ENCODE measurements at places on chromosomes 13 and 19.

- DNase-seq, result no peak
Observed at GRCh38 chr13:80516818-80517348, 176.0 kb upstream of the SPRY2 start.

DNA sequence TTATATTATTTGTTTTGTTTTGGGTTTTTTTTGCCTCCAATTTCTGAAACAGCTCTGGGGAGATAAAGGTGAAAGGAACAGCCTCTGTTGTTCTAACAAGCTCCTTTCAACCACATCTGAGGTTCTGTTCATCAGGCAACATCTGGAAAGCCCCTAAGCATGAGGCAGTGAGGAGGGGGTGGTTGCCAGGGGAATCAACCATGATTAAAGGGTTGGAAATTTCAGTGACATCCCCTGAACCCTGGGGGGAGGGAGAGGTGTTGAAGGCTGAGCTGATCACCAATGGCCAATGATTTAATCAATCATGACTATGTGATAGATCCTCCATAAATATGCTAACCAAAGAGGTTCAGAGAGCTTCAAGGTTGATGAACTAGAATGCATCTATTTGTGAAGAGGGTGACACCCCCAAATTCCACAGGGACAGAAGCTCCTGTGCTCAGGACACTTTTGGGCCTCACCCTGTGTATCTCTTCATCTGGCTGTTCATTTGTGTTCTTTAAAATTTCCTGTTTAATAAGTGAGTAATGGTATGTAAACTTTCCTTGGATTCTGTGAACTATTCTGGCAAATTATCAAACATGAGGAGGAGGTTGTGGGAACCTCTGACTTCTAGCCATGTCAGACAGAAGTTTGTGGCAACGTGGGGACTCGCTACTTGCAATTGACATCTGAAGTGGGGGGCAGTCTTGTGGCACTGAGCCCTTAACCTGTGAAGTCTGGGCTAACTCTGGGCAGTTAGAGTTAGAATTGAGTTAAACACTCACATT is 221.3 kb downstream of the NHLRC3 start:
- no peak for DNase-seq

- no peak for DNase-seq
Observed at GRCh38 chr19:3556423-3556977, 886 bp downstream of the MFSD12 start.

- peak; percentile 89 for DNase-seq
Observed at GRCh38 chr13:45811891-45812694, 39.5 kb downstream of the SIAH3 start.

- no peak for DNase-seq
Observed at GRCh38 chr19:38496603-38497487, 63.4 kb downstream of the RYR1 start.

DNA sequence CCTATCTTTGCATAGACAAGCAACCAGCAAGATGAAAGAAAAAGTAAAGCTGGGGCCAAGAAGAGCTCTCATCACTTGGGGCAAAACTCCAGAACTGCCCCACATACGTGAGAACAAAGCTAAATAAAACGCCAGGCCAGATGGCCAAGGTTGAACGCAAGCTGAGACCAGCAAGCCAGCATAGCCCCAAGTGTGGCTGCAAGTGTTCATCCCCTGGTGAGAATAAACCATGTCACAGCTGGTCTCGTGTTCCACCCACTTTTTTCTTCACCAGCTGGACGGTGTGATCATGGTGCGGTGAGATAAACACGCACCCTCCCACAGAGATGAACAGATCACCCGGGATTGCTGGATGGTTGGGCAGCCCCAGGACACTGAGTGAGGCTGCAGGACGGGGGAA is 109.6 kb upstream of the CACNA1A start:
- DNase-seq, result no peak

GRCh38 chr19:41223431-41224234 is 4.6 kb downstream of the AXL start:
- peak; percentile 64 for DNase-seq

GRCh38 chr19:45097776-45098520 is 5.0 kb downstream of the PPP1R37 start:
- DNase-seq, result peak; percentile 86

GRCh38 chr13:38444904-38445303 is 95.3 kb downstream of the UFM1 start:
- DNase-seq, result no peak

- DNase-seq, result no peak
Observed at GRCh38 chr13:28579322-28579721, 79.6 kb upstream of the POMP start.

DNA sequence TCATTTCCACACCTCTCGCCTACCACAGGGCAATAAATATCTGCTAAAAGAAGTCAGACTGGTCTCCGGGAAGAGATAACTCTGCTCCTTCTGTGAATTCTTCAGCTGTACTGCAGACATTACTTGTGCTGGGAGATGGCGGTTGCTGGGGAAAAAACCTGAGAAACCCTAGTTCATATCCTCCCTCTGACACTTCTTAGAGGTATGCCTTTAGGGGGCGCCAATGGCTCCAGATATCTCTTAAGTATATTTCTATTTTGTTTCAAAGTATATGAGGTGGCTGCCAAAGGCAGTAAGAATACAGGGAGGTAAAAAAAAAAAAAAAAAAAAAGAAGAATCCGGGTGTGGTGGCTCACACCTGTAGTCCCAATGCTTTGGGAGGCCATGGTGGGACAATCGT is 175.2 kb downstream of the PAN3 start:
- peak; percentile 15 for DNase-seq

GRCh38 chr19:3459089-3459881 is 21.0 kb downstream of the SMIM24 start:
- DNase-seq, result no peak

DNA sequence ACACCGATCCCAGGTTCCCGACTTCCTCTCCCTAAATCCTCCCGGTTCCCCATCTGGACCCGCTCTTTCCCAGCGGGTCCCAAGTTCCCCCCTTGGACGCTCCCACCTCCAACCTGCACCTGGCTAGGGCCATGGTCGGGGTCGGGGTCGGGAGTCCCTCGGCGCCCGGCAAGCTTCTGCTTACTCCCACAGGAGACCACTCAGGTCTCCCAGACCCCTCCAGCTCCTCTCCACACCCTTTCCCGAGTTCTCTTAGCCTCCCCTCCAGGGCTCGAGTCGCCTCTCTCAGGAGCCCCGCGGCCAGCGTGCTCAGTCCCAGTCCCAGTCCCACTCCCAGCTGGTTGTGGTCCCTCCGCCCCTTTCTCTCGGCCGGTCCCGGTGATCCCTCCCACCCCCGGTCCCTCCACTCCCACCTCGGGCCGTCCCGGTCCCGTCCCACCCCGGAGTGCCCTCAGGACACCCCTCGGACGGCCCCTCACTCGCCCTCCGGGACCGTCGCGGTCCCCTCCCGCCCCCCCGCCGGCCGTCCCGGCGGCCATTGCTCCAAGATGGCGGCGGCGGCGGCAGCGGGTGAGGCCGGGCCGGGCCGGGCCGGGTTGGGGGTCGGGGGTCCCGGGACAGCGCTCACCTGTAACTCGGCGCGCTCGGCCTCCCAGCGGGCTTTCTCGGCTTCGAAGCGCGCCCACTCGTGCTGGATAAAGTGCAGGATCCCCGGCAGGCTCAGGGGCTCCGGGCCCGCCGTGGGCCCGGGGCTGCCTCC is at the start of gene FKRP:
Gene FKRP, plus strand, starts transcription at position 537 of the 760 bp plus-strand sequence. CDS start 9,394 bp downstream, outside the sequence.
- DNase-seq, result no peak

DNA sequence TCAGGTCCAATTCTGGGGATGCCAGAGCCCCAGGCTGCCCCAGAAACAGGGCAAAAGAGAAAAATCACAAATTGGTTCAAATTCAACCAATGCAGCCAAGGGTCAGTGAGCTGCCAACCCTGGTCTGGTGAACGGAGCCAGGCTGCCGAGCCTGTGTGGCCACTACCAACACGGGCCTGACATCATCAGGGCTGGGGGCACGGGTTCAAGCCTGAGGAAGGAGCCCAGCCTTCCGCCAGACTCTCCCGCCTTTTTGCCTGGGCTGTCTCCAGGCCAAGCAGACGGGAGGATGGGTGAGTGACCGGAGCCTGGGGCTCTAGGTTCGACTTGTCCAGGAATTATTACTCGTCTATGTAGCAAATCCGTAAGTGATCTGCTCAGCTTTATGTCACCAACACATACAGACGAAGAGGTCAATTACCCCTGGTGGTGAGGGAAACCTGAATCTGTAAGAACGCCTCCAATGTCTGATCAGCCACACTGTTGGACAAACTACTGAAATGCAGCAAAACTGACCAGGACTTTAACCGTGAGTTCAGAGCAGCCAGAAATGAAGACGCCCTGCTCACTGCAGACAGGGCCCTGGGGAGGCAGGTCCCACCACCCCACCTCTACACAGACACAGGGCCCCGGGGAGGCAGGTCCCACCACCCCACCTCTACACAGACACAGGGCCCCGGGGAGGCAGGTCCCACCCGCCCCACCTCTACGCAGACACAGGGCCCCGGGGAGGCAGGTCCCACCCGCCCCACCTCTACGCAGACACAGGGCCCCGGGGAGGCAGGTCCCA is 31.8 kb downstream of the RAB20 start:
- no peak for DNase-seq

- peak; percentile 72 for DNase-seq
Observed at GRCh38 chr19:48812094-48812929, 1.5 kb upstream of the BCAT2 start.

- no peak for DNase-seq
Observed at GRCh38 chr13:112959701-112960542, 9.1 kb upstream of the MCF2L start.

DNA sequence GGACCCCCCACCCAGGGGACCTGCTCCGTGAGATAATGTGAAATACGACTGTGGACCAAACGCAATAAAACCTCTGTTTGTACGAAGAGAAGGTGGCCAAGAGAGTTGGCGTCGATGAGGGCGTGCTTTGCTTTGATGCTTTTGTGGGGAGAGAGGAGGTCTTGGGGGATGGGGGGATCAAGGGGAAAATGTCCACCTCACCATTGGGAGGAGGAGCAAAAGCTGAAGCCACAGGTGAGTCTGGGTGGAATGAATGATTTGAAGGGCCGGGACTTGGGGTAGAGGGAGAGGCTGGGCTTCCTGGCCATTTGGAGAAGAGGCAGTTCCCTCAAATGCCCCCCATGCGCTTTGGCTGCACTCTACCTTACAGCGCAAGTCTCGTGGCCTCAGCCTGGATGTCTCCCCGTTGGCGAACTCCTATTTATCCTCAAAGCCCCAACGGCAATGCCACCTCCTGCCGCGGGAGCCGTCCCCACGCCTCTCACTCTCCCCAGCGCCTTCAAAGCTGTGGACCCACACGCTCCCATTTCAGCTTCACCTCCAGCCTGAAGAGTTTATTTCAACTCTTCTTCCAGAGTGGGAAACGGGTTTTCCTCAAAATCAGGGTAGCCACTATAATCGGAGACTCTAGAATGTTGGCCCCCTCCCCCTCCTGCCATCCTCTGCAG is 795 bp upstream of the ABCA7 start:
- DNase-seq, result peak; percentile 21

- DNase-seq, result no peak
Observed at GRCh38 chr13:24625331-24625731, 54.9 kb upstream of the ATP12A start.

- no peak for DNase-seq
Observed at GRCh38 chr13:112056284-112056727, 10.6 kb upstream of the SOX1 start.

GRCh38 chr13:50631041-50631440 is 212.5 kb downstream of the DLEU7 start:
- DNase-seq, result no peak

GRCh38 chr13:33260168-33261098 is 25.1 kb downstream of the STARD13 start:
- DNase-seq, result no peak

DNA sequence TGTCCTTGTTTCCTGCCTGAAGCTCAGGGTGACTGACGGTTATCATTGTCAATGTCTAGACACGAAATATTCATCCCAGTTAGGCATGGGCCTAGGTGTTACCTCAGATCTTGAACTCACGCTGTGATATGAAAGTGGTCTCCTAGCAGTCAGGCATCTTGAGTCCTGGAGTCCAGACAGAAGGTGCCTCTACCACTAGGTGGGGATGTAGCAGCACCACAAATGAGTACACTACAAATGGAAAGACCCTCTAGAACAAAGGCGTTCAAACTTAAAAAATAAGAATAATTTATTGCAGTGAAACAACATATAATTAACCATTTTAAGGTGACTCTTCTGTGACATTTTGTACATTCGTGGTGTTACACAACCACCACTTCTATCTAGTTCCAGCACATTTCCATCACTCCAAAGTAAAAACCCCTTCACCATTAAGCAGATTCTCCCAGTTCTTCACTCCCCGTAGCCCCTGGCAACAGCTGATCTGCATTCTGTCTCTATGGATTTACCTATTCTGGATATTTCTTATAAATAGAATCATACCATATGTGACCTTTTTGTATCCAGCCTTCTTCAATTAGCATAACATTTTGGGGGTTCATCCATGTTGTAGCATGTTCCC is 11.9 kb upstream of the FRY start:
- DNase-seq, result peak; percentile 55

- no peak for DNase-seq
Observed at GRCh38 chr13:43744261-43745031, 42.3 kb downstream of the ENOX1 start.

- peak; percentile 20 for DNase-seq
Observed at GRCh38 chr19:21604351-21604926, 99.0 kb downstream of the ZNF429 start.

DNA sequence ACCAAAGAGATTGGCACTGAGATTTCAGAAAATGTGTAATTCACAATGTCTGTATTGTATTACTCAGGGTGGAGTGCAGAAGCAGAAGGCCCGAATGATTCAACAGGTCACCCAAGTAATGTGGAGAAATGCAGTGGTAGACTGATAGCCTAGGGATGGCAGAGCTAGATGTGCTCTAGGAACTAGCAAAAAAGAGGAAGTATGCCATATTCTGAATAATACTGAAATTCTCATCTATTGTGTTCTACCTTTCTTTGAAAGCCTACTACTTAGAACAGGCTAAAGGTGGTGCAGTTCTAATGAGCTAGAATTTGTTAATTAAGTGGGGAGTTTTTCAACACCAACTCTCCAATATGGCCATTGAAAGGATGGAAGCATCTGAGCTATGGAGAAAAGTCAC is 1449.8 kb upstream of the MIR17HG start:
- peak; percentile 7 for DNase-seq

DNA sequence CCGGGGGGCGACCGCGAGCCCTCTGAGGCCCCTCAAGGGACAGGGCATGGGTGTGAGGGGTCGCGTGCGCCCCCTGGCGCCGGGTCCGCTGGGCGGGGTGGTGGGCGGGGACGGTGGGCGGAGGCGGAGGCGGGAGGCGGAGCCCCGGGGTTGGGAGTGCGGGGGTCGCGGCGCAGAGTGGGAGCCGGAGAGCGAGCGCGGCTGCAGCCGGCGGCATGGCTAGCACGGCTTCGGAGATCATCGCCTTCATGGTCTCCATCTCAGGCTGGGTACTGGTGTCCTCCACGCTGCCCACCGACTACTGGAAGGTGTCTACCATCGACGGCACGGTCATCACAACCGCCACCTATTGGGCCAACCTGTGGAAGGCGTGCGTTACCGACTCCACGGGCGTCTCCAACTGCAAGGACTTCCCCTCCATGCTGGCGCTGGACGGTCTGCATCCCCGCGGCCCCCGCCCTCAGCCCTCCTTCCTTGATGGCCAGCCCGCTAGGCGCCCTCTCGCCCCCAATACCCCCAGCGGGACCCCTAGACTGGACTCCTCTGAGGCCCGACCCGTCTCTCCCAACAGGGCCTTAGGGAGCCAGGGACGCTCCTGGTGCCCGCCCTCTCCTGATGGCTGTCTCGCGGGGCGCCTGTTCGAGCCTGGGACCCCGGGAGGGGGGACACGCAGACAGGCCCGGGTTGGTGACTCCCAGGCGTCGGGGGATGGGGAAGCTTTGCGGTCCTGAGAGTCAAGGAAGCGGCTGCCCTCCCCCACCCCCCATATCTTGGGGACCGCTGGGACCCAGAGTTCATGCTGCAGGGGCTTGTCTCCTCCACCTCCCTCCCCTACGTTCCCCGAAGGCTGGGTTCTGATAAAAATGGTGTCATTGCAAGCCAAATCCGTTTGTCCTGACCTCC is at the start of gene CLDN10:
Gene CLDN10, plus strand, starts transcription at position 182 of the 903 bp plus-strand sequence. Its CDS starts 34 bp downstream, at position 216.
- DNase-seq, result no peak

GRCh38 chr19:43430976-43431375 is 16.3 kb downstream of the TEX101 start:
- DNase-seq, result no peak

Measured in epithelial cell of esophagus (primary cell).